ENCODE measurements at places on chromosomes 12 and 14.
A peak's percentile ranks its signal among the peaks of the same experiment; 100 is the strongest.

DNA sequence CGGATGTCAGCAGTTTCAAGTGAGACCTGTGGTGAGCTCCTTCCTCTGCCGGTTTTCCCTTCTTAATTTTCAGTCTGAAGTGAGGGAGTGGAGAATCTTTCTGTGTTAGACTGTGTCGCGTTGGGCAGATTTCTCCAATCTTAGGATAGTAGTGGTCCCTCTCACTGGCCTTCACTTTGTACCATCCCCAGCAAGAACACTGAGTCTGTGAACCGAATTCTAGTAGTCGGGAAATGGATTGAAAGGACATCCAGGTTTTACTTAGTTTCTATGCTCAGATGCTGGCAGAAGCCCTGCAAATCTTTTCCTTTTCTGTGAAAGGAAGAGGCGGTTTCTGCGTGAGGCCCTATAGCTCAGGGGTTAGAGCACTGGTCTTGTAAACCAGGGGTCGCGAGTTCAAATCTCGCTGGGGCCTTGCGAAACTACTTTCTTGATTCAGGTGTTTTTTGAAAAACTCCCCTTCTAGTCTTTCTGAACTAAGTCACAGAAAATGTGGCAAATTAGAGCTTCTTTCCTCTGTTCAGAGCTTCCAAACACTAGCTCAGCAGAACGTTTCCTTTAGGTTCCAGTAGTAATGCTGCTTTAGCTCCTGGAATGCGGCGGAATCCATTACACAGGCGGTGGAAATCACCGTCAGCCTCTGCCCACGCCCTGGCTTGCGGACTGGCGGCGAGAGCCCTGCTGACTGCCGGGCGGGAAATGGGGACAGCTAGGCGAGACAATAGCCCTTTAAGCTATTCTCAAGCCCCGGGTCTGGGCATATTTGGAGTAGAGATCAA, 2.8 kb upstream of the RNASE4 start:
- DNase-seq: peak; percentile 87
- H3K27ac ChIP-seq: no peak overlapping the region
- peaks cover 19% of the 10 kb centered on the region for H3K4me1 ChIP-seq
- no peak overlapping the region for H3K4me3 ChIP-seq

DNA sequence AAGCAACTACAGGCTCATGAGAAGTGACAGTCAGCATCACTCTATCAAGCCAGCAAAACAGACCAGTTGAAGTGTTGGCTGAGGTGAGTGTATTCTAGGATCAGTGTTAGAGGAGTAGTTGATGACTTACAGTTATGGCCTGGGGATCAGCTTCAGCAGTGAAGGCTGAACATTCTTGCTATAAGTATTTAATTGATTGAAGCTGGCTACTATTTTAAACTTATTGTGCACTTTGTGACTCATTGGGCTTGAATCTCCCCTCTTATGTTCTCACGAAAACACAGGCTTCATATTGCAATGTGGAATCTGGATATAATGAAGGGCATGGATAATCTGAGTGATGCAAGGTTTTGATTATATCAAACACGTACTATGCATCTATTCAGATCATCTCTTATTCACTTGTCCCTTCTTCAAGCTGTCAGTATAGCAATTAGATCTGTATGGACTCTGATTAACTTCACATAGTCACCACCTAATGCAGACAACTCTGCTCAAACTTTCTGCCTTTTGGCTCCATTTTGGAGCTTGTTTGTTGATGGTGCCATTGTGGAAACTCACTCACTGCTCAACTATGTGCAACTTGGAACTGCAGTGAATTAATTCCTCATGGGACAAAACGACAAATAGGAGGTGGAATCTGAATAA, 309.2 kb downstream of the SLC16A7 start:
- H3K36me3 ChIP-seq: no peaks in the 10 kb centered on the region
- no peak overlapping the region for H3K27ac ChIP-seq
- DNase-seq: no peak
- H3K4me1 ChIP-seq: no peaks in the 10 kb centered on the region

DNA sequence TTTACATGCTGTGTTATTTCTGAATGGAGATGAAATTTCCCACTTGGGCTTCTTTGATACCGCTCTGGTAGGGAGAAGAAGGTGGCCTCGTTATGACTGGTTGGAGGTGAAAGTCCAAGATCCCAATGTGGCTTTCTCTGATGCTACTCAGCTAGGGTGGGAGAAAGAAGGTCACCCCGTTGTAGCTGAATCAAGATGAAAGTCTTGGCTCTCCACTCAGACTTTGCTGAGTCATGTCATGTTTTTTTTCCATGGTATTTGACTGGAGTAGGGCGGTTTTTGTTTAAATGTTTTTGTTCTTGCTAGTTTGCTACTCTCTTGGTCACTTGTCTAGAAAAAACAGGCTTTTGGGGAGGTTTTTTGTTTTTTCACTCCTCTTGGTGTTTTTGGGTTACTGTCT, 2.4 kb upstream of the PDE6H start:
- no peaks in the 10 kb centered on the region for H3K4me1 ChIP-seq
- no peak for DNase-seq
- no peak overlapping the region for H3K27ac ChIP-seq
- H3K27me3 ChIP-seq: peaks cover 5% of the 10 kb centered on the region

GRCh38 chr12:86748894-86749293, 492.7 kb upstream of the MGAT4C start:
- peaks cover 6% of the 10 kb centered on the region for H3K4me1 ChIP-seq
- no peak for DNase-seq
- no peaks in the 10 kb centered on the region for H3K36me3 ChIP-seq
- no peak overlapping the region for H3K27ac ChIP-seq

DNA sequence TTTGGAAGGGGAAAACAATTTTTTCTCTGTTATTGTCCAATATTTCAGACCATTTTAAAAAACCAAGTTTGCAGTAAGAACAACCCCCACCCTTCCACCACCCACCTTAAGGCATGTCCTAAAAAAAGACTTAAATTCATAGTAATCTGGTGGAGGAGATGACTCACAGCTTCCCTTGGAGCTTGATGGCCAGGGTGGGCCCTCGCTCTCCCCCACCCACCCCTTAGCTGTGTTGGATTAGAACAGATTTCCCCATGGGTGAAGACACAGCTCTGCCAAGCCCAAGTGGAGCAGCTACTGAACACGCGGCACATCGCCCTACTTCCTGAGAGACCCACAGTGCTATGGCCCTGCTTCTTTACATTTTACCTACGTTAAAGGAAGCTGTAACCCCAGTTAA, 140.3 kb downstream of the GCH1 start:
- H3K4me3 ChIP-seq: no peak overlapping the region
- H3K27ac ChIP-seq: no peak overlapping the region
- peaks cover 6% of the 10 kb centered on the region for H3K4me1 ChIP-seq
- H3K27me3 ChIP-seq: no peaks in the 10 kb centered on the region

DNA sequence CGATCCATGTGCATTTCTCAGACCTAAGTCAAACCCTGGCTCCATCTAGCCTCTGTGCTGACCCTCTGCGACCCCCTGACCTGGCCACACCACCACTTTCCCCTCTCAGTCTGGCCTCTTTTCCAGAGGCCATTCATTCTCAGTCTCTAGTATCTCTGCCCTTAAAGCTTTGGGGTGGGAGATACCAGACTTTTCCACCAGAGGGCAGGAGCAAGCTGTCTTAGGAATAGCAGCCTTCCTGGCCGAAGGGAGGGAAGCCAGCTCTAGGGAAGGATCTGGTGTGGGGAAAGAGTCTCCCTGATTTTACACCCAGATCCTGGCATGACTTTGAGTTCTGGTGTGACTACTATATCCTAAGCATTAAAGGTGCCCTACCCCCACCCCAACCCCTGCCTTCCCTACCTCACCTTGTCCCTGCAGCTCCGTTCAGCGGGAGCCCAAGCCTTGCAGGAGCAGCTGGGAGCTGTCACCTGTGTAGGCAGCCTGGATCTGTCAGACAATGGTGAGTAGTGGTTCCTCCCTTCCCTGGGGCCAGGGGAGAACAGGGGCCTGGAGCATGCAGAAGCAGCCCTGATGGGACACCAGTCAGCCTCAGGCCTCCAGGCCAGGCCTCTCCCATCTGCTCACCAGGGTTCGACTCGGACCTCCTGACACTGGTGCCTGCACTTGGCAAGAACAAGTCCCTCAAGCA, 6.6 kb downstream of the CARMIL3 start:
- peaks cover 10% of the 10 kb centered on the region for H3K27me3 ChIP-seq
- H3K4me3 ChIP-seq: peak overlapping the region; percentile 52
- H3K36me3 ChIP-seq: no peaks in the 10 kb centered on the region

DNA sequence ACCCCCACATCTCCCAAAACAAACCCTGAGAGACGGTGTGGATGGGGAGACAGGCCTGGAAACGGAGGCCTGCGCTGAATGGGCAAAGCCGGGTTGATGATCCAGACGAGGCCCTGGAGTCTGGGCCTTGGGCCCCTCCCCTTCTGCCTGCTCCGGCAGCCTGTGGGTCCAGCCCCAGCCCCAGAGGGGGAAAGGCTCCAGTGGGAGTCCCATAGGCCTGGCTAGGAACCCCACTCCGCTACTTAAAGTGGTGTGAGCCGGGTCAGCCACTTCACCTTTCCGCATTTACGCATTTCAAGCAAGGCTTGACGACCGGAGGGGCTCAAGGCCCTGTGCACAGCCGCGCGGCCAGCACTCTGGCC, 695 bp upstream of the TNFAIP2 start:
- peak overlapping the region; percentile 76 for H3K4me3 ChIP-seq
- DNase-seq: no peak
- peaks cover 14% of the 10 kb centered on the region for H3K4me1 ChIP-seq
- no peak overlapping the region for H3K27ac ChIP-seq

DNA sequence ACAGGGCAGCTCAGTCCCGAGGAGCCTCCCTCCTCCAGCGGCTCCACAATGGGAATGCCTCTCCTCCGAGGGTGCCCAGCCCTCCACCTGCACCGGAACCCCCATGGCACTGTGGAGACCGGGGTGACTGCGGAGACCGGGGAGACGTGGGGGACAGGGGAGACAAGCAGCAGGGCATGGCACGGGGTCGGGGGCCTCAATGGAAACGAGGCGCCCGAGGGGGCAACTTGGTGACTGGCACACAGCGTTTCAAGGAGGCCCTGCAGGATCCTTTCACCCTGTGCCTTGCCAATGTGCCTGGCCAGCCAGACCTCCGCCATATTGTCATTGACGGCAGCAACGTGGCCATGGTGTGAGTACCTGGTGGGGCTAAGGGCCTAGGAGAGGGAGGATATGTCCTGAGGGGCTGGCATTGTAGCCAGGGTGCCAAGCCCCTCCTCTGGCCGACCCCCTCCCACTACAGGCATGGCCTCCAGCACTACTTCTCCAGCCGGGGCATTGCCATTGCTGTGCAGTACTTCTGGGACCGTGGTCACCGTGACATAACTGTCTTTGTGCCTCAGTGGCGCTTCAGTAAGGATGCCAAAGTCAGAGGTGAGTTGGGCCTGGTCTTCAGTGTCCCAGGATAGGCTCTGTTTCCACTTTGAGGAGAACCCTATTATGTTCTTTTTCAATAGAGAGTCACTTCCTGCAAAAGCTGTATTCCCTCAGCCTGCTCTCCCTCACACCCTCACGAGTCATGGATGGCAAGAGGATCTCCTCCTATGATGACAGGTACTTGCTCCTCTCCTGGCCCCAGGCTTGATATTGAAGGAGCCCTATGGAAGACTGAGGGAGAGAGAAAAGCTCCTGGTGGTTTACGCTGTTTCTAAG, 2.7 kb downstream of the KHNYN start:
- H3K36me3 ChIP-seq: peaks cover 25% of the 10 kb centered on the region
- peak overlapping the region; percentile 80 for H3K27ac ChIP-seq
- peak; percentile 69 for DNase-seq
- peaks cover 33% of the 10 kb centered on the region for H3K4me1 ChIP-seq
- peak overlapping the region; percentile 60 for H3K4me3 ChIP-seq

DNA sequence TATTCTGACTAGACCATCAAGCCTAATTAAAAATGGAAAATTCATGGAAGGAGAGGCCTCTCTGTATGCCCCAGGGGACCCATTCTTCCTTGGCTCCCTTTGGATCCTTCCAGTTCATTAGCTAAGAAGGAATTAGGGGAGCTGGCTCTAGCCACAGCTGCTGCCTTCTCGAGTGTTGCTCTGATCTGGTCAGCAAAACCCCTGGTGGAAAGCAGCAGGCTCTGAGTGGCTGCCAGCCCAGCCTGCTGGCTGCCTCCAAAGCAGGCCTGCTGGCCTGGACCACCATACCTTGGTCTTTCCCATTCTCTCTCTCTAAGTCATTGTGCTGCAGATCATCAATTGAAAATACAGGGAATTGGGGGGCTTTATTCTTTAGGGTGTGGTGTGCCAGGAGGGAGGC, 29.0 kb upstream of the AKAP6 start:
- peaks cover 13% of the 10 kb centered on the region for H3K4me1 ChIP-seq
- DNase-seq: no peak
- no peak overlapping the region for H3K27ac ChIP-seq
- no peak overlapping the region for H3K4me3 ChIP-seq
- H3K36me3 ChIP-seq: no peaks in the 10 kb centered on the region
- H3K27me3 ChIP-seq: no peaks in the 10 kb centered on the region

- H3K36me3 ChIP-seq: peaks cover 44% of the 10 kb centered on the region
- DNase-seq: no peak
- H3K4me3 ChIP-seq: no peak overlapping the region
- H3K27me3 ChIP-seq: no peaks in the 10 kb centered on the region
- H3K27ac ChIP-seq: no peak overlapping the region
These were observed 265.0 kb downstream of the SSPN start for GRCh38 chr12:26460361-26460760.

GRCh38 chr12:99042226-99042625, 397.1 kb downstream of the APAF1 start:
- no peak overlapping the region for H3K27ac ChIP-seq
- H3K4me3 ChIP-seq: no peak overlapping the region
- no peaks in the 10 kb centered on the region for H3K4me1 ChIP-seq
- no peaks in the 10 kb centered on the region for H3K36me3 ChIP-seq
- H3K27me3 ChIP-seq: peaks cover 3% of the 10 kb centered on the region

DNA sequence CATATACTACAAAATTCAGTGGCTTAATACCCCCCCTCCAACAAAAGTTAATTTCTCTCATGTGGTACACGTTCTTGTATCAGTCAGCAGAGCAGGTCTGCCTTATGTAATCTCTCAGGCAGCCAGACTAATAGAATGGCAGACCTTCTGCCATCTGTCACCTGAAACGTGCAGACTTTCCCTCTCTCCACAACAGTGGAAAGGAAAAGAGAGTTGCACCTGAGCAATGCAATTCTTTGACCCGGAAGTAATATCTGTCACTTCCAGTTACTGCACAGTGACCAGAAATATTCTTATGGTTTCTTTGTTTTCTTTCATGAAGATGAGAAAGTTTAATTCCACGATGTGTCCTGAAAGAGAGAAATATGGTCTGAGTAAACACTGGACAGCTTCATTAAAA, 14.4 kb downstream of the KERA start:
- H3K4me1 ChIP-seq: no peaks in the 10 kb centered on the region
- no peaks in the 10 kb centered on the region for H3K27me3 ChIP-seq
- no peak overlapping the region for H3K4me3 ChIP-seq
- H3K27ac ChIP-seq: no peak overlapping the region
- no peak for DNase-seq

GRCh38 chr12:48177982-48178381, 5.5 kb upstream of the CCDC184 start:
- peaks cover 24% of the 10 kb centered on the region for H3K4me1 ChIP-seq
- DNase-seq: no peak
- H3K27ac ChIP-seq: no peak overlapping the region
- H3K27me3 ChIP-seq: peaks cover 46% of the 10 kb centered on the region
- no peak overlapping the region for H3K4me3 ChIP-seq

GRCh38 chr12:27031531-27031930, 9.2 kb downstream of the MED21 start:
- H3K27me3 ChIP-seq: no peaks in the 10 kb centered on the region
- H3K4me1 ChIP-seq: no peaks in the 10 kb centered on the region
- no peak overlapping the region for H3K27ac ChIP-seq
- H3K4me3 ChIP-seq: no peak overlapping the region
